Stimulated activated CD4-positive, alpha-beta T cell treated with anti-CD3 and anti-CD28 coated beads, Interleukin-1b, Interleukin-23, amount 100 ng/mL, for 1 hour (primary cell): ENCODE measurements at places on chromosomes 5 and 9.

DNA sequence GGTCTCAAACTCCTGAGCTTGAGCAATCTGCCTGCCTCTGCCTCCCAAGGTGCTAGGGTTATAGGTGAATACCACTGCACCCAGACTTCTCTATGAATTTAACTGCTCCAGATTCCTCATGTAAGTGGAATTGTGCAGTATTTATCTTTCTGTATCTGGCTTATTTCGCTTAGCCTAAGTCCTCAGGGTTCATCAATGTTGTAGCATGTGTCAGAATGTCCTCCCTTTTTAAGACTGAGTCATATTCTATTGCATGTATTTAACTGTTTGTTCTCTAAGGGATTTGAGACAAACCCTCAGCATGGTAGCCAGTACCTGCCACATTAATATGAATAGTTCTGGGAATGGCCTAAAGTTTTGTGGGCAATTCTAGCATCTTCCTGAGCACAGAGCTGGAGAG is 53.9 kb upstream of the TUT7 start:
- no peak for DNase-seq

- no peak for DNase-seq
Observed at GRCh38 chr9:103904242-103904641, 189.9 kb upstream of the SMC2 start.

- DNase-seq, result no peak
Observed at GRCh38 chr5:123186771-123187170, 97.7 kb downstream of the PRDM6 start.

GRCh38 chr9:7542693-7543092 is 256.9 kb downstream of the DMAC1 start:
- DNase-seq, result no peak

GRCh38 chr5:176770431-176770830 is 39.9 kb upstream of the UNC5A start:
- no peak for DNase-seq

DNA sequence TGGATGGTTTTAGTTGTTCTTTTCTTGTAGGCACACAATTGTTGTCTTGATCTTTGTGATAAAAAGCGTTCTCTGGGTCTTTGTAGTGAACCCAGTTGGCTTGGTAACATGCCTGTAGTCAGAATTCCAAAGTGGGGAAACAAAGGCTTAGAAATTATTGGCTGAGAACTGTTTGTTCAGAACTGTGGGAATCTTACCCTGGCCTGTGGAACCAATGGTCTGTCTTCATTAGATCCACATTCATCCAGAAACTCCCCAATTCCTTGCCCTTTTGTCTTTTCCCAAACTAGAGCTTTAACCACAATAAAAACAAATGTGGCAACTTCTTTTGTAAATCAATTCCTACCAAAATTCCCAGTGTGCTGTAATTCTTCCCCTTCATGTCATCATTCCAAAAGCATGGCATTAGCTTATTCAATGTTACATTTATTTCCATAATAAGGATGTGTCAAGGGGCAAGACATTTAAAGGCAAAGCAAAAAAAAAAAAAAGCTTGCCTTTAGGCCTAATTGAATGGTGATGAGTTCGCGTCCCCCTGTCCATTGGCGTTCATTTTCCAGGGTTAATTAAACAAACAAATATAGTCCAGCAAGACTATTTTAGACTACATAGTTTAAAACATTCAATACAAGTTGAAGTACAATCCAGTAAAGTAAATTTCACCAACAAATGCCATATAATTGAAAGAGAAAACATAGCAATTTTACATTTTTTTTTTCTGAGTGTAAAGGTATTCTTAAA is 249.8 kb upstream of the ZNF608 start:
- no peak for DNase-seq

- no peak for DNase-seq
Observed at GRCh38 chr5:19655627-19656026, 332.4 kb downstream of the CDH18 start.

GRCh38 chr5:91941588-91941987 is 558.5 kb upstream of the ARRDC3 start:
- no peak for DNase-seq

DNA sequence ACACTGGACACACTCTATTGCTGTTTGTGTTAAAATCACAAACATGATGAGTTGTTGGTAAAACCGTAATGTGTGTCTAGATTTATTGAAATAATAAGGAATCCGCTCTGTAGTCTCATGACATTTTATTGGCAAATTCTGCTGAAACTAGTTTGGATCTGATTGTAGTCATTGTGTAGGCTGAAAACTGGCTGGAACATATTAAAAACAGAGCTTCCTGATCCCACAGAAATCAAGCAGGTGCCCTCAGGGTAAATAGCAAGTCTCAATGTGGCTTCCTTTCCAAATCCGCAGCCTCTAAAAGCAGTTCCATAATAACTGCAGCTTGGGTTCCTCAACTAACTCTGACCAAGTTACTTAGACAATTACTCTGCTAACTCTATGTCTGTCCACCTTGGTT is 427.5 kb upstream of the KIF2A start:
- no peak for DNase-seq

DNA sequence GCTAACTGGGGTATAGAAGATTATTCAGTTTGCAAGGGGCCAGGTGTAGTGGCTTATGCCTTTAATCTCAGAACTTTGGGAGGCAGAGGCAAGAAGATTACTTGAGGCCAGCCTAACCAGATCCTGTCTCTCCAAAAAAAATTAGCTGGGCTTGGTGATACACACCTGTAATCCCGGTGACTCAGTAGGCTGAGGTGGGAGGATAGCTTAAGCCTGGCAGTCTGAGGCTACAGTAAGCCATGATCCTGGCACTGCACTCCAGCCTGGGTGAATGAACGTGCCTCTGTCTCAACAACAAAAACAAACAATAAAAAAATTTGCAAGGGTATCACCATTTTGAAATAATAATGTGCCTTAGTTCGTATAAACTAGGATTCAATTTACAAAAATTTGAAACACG is 51.3 kb downstream of the BAAT start:
- no peak for DNase-seq

GRCh38 chr5:932151-932627 is 39.5 kb downstream of the TRIP13 start:
- no peak for DNase-seq

DNA sequence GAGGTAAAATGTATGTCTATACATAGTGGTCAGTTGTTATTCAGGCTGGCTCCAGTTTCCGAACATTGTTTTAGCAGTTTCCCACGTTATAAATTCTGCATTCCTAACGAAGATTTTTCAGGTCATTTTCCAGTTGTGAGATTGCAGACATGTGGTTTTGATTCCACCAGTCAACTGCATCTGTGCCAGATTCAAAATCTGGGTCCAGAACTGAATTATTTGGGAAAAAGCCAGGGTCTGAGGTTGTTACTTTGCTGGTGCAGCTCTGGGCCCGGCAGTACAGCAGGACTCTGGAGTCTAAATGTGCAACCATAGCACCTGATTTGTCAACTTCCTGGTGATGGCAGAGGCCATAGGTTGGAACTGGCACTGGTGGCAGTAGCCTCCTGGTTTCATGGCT is 105.7 kb upstream of the MEGF10 start:
- no peak for DNase-seq

DNA sequence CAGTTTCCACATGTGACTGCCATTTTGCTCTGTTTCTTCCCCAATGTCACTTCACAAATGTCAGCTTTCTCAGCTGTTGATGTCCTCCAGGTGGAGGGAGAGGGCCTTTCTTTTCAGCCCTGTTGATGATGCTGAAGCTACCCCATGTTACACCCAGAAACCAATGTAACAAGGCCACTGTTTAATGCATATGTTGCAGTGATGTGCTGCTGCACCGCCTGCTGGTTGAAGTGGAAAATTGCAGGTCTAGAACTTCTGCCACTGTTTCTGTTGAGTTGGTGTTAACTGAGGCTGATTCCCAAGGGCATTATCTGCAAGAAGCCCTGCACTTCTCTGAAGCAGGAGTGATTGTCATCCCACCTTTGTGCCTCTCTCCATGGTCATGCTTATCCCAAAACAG is 428.4 kb downstream of the KDM4C start:
- no peak for DNase-seq

DNA sequence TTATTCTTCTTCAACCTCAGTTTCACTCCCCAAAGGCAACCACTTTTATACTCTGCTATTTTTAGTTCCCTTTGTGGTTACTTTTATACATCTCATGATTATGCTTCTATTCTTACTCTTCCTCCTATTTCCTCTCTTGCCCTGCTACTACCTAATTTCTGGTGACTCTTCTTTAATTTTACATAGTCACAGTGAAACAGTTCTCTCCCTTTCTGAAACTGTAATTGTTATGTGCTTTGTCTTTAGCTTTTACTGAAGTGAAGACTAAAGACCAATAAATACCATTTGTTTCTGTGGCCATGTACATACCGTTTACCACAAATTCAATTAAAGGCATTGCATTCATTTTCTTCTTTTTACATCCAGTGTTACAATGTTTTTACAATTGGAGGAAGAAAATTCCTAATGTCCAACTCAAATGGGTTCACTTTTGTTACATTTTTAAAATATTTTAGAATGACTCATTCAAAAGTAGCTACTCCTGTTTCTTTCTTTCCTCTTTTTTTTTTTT is 410.6 kb downstream of the PSAT1 start:
- no peak for DNase-seq

DNA sequence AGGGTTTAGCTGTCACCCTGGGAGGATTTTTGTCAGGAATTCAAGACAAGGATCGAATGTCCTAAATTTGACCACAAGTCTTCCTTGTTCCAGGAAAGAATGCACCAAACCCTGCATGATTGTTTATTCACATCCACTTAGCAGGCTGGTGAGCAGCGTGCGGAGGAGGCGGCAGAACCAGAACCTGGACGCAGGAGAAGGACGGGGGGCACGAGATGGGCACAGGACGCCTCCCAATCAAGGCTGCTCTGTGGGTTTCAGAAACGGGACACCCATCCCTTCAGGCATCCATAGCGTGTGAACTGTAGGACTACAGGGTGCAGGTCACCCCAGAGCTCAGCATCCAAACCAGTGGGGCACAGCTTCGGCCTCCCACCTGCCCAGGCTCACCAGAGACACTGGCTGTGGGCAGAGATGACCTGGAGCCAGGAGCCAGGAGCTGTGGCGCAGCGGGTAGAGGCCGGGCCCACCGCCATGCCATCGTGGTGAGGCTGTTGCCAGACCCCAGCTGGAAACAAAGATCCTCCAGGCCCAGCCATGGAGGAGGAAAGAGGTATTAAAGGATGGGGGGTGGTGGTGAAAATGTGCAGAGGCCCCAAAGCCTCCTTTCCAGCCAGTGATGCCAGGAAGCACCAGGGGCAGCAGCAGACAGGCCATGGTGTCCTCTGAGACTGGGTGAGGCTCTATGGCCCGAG is 32.3 kb upstream of the ADAMTS2 start:
- DNase-seq, result no peak

DNA sequence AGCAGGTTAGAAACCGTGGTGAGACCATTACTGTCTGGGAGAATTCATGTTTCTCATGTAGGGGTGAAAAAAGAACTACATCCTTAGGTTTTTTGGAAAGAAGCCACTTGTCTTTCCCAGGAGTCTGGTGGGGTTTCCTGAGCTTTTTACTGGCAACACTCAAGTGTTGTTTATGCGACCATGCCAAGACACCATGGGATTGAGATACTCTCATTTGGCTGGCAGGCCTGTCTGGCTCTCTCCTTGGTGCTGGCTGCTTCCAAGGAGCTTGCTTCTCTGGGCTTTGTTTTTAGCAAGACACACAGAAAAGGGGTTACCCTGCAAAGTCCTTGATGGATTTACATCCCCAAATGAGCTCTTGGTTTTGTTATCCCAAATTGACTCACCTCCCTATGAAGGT is 80.9 kb upstream of the ISL1 start:
- no peak for DNase-seq

DNA sequence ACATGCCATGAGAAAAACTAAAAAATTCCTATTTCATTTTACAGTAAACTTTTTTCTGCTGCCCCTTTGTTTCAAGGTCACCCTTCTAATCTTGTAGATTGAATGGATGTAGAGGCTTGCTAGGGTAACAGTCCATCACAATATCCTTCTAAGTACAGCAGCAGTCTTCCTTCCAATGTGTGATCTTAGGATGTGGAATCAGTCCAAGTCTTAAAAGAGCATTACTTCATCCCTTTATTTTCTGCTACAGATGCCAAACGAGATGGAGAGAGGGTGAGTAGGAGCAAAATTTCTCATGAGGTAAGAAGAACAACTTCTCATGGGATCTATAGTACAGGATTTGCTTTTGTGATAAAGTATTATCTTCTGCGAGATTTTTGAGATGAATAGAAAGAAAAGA is 704 bp upstream of the IL33 start:
- no peak for DNase-seq

GRCh38 chr5:14153932-14154731 is 11.0 kb downstream of the TRIO start:
- DNase-seq, result no peak

- DNase-seq, result no peak
Observed at GRCh38 chr5:133790898-133791297, 177.5 kb downstream of the C5orf15 start.

- DNase-seq, result no peak
Observed at GRCh38 chr9:37293664-37294524, 128.6 kb upstream of the GRHPR start.

DNA sequence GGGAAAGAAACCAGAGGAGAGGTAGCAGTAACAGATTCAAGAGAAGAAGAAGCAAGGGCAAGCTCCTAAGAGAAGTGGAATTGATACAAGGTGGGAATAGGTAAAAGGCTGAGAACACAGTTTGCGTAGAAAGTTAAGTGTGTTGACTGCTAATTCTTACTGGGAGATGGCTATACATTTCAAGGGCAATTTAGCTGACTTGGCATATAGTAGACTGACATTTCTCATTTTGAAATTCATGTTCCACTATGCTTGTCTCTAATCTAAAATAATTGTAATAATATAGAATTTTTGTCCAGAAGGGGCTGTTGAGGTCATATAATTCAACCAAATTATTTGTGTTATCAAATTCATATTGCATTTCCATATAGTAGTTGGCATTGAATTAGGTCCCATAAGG is 144.0 kb downstream of the ATG10 start:
- no peak for DNase-seq

GRCh38 chr9:37010180-37010579 is 23.9 kb downstream of the PAX5 start:
- no peak for DNase-seq

- DNase-seq, result no peak
Observed at GRCh38 chr5:175824676-175825075, 46.7 kb upstream of the CPLX2 start.

GRCh38 chr9:122350577-122351355 is 20.1 kb upstream of the PTGS1 start:
- peak; percentile 60 for DNase-seq

DNA sequence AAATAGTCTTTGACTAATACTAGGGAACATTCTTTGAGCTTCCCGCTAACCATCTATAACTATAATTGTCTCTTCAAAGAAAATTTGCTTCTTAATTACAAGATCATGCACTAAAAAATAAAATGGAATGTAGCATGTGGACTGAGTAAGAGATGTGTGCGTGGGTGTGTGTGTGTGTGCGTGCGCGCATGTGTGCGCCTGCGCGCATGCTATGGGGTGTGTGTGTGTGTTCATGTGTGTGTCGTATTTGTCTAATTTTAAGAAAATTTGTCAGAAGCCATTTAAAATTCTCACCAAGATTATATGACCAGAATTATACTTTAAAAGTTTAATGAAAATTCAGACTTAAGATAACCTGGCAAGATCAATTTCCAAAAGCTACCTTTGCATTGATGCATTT is 593.0 kb downstream of the ACTL7B start:
- DNase-seq, result no peak
